Eye (tissue), 1 donor: ENCODE measurements at places on chromosomes 5 and 9.

- no peak for DNase-seq
Measured at GRCh38 chr9:18485714-18486113, 11.8 kb downstream of the ADAMTSL1 start.

GRCh38 chr9:70672161-70672649, 257.7 kb upstream of the KLF9 start:
- DNase-seq: peak; percentile 22

DNA sequence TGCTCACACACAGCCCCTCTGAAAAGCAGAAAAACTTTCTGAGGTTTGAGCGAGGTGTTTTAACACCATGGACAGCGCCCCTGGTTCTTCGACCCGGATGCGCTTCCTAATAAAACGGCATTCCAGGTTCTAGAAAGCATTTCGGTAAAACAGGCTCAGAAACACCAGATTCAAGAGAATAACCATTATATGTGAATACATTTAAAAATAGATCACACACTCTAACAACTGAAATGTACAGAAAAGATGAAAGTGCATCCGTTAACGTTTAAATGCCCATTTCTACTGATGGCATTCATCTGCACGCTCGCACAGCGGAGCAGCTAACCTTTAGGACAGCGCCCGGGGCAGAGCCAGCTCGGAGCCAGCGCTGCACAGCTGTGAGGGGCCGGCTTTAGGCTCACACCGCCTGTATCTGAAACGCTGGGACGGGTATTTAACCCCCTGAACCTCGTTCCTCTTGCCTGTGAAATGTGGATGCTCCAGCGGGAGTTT, 26.3 kb upstream of the TENT4A start:
- peak; percentile 87 for DNase-seq

DNA sequence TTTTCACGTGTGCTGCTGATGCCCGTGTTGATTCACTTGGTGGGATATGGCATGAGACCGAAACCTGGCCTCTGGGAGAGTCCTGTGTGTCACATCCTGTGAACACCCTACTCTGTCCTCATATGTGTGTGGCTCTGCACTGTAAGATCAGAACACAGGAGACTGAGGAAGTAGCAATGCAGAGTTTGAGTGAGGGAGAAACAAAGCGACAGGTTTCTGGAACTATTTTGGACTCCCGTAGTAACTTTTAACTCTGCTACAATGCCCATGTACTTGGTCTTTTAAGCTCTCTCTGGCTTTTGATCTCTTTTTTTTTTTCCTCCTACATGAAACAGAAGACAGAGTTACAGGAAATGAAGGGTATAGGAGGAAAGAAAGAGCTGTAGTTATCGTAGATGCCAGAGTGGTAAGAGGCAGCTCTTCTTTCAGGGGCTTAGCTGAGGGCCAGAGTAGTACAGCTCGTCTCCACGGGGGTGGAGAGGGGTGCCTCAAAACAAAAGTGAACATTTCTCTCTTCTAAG, 26.6 kb downstream of the GRAMD2B start:
- DNase-seq: no peak

- no peak for DNase-seq
Measured at GRCh38 chr5:67105270-67105669, 91.3 kb downstream of the CD180 start.

DNA sequence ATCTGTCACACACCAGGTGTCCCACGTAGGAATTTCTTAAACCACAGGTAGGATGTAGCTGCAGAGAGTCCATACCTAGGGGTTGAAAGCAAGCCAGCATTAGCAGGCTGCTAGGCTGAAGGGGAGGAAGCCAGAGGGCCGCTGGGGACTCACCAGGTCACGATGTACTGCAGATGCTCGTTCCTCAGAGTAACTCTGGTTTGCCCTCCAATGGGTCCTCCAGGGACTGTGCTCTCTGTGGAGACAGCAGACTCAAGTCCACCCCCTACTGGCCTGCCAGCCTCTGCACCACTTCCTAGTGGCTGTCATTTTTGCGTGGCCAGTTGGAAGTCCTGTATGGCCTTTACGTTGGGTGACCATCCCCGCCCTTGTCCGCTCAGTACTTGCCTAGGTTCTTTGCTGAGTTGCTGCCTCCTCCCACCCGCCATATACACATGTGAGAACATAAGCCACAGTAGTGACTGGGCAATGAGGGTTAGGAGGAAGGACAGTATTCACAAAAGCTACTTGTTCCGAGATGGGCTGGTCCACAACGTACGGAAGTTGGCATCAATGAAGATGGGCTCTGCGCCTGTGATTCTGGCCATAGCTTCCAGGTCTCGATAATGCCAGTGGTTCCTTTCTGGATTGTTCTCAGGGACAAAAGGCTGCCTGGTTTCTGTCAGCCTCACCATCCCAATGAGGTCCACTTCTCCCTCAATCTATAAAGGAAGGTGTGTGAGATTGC, 4.1 kb downstream of the RPL7A start:
- DNase-seq: peak; percentile 30

DNA sequence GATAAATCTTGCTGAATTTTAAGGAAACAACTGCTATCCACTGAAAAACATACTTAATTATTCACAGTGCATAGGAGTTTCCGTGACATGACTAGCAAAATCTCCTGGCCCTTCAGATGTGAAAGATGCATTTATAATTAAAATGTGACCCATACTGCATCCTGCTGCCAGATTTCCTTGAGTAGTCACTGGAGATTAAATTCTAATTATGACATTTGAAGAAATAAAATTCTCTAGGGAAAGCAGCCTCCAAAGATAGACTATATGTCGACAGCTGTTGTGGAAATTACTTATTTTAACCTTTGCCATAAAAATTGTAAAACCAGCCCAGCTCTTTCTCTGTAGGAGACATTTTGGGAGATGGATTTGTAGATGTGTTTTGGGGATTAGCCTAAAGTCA, 193.6 kb upstream of the SMC2 start:
- peak; percentile 68 for DNase-seq

DNA sequence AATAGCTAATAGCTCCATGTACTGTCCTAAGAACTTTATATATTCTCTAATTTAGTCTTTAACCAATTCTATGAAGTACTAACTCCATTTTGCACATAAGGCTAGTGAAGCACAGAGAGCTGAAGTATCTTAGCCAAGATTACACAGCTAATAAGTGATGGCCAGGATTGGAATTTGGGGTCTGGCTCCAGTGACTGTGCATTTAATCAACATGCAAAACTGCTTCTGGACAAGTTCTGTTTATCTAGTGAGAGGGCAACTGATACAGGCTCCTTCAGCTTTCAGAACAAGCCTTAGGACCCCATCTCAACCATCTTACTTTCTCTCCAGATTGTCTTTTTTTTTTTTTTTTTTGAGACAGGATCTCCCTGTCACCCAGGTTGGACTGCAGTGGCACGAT, 21.3 kb downstream of the SLC25A25 start:
- no peak for DNase-seq

DNA sequence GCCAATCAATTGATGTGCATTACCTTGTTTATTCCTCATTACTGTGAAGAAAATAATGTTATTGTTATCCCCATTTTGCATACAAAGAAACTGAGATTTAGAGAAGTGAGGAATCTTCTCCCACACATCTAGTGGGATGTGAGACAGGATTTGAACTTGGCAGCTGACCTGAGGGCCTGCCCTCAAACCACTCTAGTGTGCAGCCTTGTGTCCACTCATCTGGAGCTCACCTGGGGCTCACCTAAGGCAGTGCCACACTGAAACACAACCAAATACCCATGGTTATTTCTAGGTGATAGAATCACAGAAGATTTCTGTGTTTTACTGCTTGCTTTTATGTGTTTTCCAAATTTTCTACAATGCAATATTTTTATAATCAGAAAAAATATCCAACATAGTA, 94.7 kb upstream of the SAP30L start:
- DNase-seq: no peak

DNA sequence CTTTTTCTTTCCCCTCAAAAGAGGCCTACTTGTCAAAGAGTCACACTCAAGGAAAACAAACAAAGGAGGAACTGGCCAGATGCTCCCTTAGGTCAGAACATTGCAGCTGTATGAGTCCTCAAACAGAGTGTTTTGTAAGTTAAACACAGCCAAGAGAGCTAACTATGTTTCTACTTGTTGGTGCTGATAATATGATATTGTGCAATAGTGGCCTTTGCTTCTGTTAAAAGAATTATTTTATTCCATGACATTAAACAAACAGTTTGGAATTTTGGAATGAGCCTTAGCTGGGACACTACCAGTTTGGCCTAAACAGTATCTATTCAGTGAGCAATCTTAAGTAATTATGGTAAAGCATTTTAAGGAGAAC, 56.0 kb upstream of the TPD52L3 start:
- peak; percentile 23 for DNase-seq

GRCh38 chr5:98464737-98465330, 308.6 kb upstream of the RGMB start:
- DNase-seq: no peak

GRCh38 chr9:15965246-15965745, 412.5 kb downstream of the CCDC171 start:
- no peak for DNase-seq

DNA sequence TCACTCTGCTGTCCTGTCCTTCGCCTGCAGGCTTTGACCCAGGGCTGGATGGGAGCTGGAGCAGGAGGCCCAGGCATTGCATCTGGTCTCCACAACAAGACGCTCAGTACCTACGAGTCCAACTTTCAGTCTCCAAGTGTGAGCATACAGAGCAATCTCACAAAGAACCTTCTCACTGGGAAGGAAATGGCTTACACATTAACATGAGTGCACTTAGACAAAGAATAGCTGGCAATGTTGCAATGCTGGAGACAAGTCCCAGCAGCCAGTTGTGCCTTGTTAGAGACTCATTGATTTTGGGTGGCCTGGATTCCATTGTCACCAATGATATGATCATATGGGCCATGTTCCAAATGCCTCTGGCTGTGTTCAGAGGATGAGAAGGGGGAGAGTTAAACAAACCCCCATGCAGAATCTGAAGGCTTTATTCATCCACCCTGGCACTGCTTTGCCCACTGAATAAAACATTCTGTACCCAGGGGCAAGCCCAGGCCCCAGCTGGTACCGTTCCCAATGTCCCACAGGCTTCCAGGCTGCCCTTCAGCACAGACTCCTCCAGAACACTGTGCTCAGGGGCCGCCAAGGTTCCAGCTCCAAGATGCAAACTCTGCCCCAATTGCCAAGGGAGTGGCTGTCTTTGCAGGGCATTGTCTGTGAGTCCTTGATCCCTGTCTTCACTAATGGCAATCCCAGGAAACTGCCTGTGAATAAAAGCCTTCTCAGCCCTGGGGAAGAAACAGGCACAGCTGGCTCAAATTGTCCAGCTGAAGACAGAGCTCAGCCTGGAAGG, 185.5 kb downstream of the HSD17B3 start:
- DNase-seq: peak; percentile 58

DNA sequence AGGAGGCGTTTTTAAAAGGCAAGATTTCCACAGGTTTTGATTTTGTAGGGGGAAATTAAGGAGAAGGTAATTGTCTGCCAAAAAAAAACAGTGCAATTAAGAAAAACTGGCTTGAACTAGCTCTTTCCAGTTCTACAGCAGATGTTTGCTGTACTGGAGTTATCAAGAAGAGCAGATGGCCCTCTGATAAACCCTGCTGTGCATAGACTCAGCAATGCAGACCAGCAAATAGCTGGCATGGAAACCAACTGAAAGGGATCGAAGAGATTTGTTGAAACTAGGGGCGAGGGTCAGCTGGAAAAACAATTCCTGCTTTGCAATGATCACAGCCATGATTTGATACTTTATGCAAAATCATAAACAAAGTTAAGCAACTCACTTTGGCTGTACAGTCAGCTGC, 17.8 kb upstream of the BHMT start:
- peak; percentile 63 for DNase-seq

DNA sequence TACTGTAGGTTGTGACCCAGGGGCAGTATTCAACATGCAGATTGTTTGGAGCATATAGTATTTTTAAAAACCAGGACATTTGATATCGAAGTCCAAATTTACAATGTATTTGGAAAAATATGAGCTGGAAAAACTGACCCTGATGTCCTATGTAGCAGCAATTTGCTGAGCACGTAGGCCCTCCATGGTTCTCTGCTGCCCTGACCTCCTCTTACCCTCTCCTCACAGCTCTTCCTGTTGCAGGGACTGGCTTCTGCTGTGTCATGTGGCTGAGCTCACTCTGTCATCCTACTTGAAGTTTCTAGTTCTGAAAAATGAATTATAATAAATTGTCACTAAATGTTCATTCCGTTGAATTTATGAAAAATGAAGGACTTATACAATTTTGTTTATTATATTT, 4.1 kb upstream of the ASPN start:
- DNase-seq: no peak

- DNase-seq: no peak
Measured at GRCh38 chr9:122236681-122237080, 7.9 kb upstream of the LHX6 start.

DNA sequence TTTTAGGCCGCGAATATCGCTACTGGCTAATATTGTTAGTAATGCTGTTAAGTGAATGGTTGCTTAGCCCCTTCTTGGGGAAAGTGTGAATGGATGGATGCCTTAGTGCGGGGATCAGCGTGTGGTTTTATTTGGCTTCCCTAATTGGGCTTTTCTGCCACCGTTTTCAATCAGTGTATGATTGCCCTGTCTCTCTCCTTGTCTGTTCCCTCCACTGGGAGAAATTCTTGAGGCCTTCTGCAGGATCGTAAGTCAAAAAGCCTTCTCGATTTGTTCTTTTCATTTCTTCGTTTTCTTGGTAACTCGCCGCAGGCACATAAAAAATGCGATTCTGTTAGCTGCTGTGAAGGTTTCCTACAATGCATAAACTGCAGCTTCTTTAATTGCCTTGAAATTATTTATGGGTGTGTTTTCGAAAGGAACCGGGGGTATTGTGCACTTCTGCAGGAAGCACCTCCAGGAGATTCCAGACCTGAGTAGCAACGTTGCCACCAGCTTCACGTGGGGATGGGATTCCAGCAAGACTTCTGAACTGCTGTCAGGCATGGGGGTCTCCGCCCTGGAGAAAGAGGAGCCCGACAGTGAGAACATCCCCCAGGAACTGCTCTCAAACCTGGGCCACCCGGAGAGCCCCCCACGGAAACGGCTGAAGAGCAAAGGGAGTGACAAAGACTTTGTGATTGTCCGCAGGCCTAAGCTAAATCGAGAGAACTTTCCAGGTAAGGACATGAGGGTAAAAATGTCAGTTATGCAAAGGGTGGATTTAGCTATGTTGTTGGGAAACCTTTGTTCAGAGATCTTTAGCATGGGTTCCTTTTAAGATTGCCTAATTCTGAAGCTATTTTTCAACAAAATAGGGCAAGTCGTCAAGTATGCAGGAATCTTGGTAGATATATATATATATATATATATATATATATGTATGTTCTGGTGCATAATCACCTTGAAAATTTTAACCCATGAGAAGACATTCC, 700 bp downstream of the SKP2 start:
- no peak for DNase-seq

GRCh38 chr5:12854386-12854785, 950.1 kb upstream of the CTNND2 start:
- DNase-seq: no peak
